Ammon's horn (tissue), 1 donor: ENCODE measurements at places on chromosomes 2 and 18.

- DNase-seq, result no peak
These were observed 293.1 kb upstream of the KLHL29 start for GRCh38 chr2:23091900-23092299.

DNA sequence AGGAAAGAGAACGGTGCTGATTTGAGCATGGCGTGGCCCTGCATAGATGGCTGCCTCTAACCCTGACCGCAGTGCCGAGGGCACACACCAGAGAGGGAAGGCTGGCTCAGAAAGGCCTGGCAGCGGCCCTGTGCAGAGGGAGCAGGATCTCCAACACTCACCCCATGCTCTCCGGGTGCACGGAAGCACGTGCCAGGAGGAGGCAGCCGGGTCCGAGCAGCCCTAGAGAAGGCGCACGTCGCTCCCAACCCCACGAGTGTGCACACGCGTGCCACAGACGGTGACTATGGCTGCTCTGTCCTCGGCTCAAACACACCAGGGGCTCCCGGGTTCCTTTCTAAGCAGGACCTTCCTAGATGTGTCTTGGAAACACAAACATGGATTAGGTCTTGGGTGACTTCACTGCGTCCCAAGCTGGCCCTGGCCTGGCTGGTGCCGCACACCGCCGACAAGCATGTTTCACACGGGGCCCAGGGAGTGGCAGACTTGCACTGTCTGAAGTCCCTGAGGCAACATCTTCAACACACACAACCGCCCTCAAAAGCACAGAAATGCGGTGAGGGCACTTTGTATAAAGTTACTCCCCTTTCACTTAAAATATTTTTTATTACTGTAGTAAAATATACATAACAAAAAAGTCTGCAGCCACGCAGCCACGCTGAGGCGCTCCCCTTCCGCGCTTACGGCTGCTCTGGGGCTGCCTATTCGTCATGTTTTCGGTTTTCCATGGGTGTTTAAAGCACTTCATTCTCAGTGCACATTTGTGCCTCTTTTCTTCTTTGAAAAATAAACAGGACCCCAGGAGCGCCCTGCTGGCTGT lies 110.0 kb downstream of the ZNF516 start:
- no peak for DNase-seq

- peak; percentile 8 for DNase-seq
These were observed 69.2 kb downstream of the TRIP12 start for GRCh38 chr2:229852565-229852964.

- no peak for DNase-seq
These were observed 101.7 kb upstream of the FZD7 start for GRCh38 chr2:201931951-201932350.

DNA sequence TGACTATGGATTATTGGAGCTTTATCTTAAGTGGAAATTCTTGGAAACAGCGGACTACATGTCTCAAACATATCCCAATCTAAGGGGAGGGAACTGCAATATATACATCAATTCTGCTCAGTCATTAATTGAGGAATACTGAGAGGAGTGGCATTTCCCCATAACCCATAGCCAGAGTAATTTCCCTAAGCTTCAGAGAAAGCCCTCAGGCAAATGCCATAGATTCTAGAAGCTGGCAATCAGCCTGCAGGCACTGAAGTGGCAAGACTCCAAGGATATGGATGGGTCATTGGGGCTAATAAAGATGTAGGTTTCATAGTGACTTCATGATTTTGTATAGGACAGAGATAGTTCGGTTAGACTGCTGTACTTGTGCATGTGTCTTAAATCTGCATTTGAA lies 1960.5 kb upstream of the PIK3C3 start:
- DNase-seq, result no peak

GRCh38 chr2:149221898-149222297 lies 108.5 kb upstream of the LYPD6 start:
- no peak for DNase-seq

DNA sequence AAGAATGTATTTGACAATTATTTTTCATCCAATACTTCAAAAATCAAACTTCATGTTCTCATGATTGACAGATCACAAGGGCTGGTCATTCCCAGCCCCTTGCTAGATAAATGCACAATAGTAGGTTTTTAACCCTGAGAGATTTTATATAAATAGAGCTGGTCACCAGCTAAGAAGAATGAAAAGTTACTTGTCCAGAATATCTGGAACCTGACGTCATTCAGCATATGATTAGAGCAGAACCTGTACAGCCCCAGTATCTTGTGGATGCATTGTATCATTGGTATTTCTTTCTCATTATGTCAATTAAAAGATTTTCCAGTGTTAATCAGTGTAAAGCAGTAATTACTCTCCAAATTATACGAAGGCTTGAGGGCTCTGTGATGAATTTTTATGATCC lies 202.8 kb upstream of the RND3 start:
- no peak for DNase-seq

GRCh38 chr18:24456549-24456948 lies 3.9 kb upstream of the HRH4 start:
- no peak for DNase-seq

GRCh38 chr2:142877216-142877838 lies at the start of gene KYNU:
TSS of gene KYNU (plus strand) at chr2:142877664. CDS start at chr2:142885368, 7,704 bp downstream.
- DNase-seq, result no peak

DNA sequence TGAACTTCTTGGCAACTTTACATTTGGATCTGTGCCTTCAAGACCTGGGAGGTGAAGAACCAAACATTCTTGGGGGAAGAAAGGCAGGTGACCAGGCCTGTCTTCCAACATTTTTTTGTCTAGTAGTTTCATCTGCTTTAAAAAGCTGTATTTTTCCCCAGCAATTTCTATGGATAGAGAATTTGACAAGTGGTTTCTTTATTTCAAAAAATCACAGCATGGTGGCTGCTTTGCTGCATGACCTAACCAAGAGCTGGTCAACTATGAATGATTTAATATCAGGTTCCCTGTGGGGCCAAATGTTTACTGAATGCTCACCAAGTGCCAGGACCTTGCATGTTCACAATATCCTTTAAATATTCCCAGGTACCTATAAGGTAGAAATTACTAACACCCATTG lies 19.1 kb downstream of the LRP2 start:
- no peak for DNase-seq

DNA sequence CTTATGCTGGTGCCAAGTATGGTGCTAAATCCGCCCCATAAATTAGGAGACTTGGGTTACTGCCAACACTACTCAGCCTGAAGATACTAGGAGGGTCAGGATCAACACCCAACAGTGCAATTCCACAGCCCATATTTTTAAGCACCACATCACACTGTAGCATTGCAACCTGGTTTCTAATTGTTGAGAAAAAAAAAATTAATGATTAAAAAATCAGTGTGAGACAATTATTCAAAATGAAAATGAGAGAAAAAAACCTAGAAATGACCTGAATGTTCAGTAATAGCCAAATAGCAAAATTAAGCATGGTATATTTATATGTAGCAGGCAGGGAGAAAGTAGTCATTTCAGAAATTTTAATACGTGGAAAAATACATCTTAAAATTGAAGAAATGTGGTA lies 29.2 kb upstream of the HNRNPLL start:
- DNase-seq, result no peak

GRCh38 chr18:3177902-3178687 lies 41.7 kb downstream of the MYOM1 start:
- DNase-seq, result peak; percentile 79

DNA sequence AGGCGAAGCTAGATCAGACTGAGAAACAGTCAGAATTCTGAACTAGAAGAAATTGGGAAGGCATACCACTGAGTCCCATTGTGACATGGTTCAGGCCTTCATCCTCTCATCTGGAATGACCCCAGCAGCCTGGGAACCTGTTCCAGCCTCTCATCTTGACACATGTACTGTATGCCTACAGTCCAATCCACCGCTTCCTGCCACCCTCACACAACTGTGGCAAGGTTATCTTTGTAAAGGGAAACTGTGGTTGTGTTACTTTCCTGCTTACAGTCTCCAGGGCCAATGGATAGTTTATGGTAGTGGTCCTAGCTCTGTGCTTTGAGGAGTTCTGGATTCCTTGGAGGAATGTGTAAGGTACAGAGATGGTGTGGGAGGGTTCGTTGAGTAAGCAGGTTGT lies 296.9 kb upstream of the TRIB2 start:
- DNase-seq, result no peak
